ENCODE measurements at places on chromosomes 16 and 17.
A peak's percentile ranks its signal among the peaks of the same experiment; 100 is the strongest.

- DNase-seq, result no peak
Measured at GRCh38 chr16:27838536-27839175, 224.9 kb downstream of the GSG1L start.

GRCh38 chr16:16166085-16166484 lies 57.2 kb downstream of the ABCC6 start:
- no peak for DNase-seq

- DNase-seq, result no peak
Measured at GRCh38 chr17:55731586-55732250, 9.1 kb upstream of the TMEM100 start.

- DNase-seq, result no peak
Measured at GRCh38 chr17:68782789-68783188, 172.4 kb downstream of the ABCA8 start.

DNA sequence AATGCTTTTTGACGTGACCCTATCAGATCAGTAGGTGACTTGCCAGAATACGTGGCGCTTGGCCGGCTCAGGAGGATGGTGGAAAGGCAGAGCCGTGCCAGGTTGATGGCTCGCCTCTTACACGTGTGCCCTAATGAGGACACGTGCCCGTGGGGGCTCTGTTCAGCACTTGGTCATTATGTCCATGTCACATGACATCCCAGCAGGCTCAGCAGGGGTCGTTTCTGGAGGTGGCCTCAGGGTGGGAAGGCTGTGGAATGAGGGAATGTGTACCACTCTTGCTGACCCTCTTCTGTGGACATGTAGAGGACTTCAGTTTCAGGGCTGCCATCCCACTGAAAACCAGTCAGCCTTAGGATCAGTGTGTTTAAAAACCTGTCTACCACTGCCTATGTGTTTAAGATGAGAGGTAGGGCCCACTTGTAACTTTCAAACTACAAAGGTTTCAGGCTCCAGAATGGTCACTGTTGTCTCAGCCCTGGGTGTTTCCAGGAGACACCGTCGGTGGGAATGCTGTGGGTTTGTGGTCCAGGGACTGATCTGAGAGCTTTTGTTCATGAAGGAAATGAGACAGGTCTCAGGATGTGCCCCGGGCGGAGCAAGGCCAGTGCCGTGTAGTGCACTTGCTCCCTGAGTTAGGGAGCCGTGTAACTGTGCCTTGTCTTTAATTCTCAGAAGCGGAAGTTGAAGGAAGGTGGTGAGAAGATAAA lies 12.1 kb downstream of the UBN1 start:
- no peak for DNase-seq

GRCh38 chr17:7404737-7405349 lies 946 bp upstream of the TMEM256 start:
- DNase-seq, result peak; percentile 25

- DNase-seq, result no peak
Measured at GRCh38 chr17:36674278-36674650, 72.9 kb downstream of the MRM1 start.

DNA sequence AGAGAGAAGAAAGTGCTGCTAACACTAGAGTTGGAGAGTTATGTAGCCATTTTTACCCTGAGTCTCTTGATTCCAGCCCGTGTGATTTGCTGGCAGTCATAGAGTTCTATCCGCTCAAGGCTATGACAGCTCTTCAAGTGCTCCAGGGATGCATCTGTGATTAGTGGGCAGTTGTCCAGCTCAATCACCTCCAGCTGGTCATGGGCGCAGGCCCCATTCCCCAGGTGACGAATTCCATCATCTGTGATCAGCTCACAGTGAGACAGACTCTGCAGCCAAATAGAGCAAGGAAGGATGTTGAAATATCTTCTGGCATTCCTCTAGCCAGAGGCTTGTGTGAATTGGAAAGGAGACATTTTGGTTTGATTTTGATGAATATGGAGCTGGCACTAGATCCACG lies 38.4 kb upstream of the STAC2 start:
- DNase-seq, result no peak

DNA sequence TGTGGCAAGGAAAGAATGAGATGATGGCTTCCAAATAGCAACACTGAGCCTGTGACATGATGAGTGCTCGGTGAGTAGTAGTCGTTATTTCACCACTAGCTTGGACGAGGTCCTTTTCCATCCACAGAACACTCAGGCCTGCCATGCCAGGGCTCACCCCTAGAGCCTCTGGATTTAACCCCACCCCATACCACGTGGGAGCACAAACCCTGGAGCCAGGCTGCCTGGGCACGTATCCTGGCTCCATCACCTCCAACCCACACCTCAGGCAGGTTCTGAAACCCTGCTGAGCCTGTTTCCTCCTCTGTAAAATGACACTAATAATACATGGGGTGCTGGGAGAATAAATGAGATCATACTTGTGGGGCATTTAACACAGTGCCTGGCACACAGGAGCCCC lies 192.4 kb downstream of the KATNIP start:
- DNase-seq, result no peak

DNA sequence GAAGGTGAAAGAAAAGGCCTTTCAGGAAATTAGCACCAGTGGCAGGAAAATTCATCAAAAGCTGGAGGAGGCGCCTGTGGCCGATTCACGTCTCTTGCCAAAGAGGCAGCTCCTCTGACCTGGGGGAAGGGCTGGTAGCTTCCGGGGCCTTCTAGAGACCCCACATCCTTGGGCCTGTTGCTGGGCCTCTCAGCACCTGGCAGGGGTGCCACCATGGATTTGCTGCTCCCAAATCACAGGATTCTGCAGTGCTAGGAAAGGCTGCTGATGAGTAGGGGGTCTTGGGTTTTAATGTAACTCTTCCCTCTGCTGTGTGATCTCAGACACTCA lies 11.6 kb upstream of the CBFB start:
- DNase-seq, result no peak

- DNase-seq, result no peak
Measured at GRCh38 chr16:47903470-47903869, 252.3 kb downstream of the ABCC12 start.

DNA sequence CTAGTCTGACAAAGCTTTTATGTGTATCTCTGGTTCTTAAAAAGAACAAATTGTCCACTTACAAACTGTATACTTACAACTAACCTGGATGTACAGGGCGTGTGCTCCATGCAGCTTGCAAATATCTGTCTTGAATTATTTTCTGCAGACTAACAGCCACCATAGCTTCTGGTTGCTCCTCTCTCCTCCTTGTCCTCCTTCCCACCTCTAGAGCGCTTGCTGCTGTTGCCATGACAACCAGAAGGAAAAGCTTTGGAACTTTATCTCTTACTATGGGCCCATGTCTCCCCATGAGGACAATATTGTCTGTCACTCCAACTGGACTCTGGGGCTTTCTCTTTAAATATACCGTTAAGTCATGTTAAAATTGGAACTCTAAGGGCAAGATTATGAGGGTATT lies 71.5 kb upstream of the DHX40 start:
- DNase-seq, result no peak

GRCh38 chr17:50200457-50201275 lies 765 bp downstream of the COL1A1 start:
- DNase-seq, result peak; percentile 80

- DNase-seq, result no peak
Measured at GRCh38 chr16:47949276-47949675, 206.5 kb downstream of the ABCC12 start.

GRCh38 chr16:926715-927114 lies 44.1 kb downstream of the LMF1 start:
- no peak for DNase-seq

GRCh38 chr17:58054641-58055040 lies 28.6 kb upstream of the DYNLL2 start:
- no peak for DNase-seq

- DNase-seq, result peak; percentile 43
Measured at GRCh38 chr16:10521681-10522274, 58.6 kb downstream of the EMP2 start.

GRCh38 chr17:74770498-74771318 lies 5.4 kb downstream of the NAT9 start:
- peak; percentile 34 for DNase-seq

DNA sequence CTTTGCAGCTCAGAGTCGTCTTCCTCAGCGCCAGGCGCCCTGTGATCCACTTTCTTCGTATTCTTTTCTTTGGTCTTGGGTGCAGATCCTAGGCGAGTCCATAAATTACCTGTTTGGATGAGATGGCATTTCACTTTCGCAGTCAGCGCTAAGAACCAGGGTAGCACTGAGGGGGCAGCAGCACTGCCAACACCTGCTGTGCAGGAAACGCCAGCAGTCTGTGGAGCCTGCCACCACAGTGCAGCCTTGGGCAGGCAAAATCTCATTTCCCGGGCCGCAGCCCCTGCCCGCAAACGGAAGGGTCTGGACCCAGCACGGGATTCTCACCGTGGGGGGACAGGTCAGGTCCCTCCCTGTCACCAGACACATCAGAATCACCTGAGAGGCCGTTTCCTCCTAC lies 12.2 kb upstream of the ITGAE start:
- no peak for DNase-seq

- no peak for DNase-seq
Measured at GRCh38 chr16:52384378-52384777, 162.6 kb downstream of the TOX3 start.

DNA sequence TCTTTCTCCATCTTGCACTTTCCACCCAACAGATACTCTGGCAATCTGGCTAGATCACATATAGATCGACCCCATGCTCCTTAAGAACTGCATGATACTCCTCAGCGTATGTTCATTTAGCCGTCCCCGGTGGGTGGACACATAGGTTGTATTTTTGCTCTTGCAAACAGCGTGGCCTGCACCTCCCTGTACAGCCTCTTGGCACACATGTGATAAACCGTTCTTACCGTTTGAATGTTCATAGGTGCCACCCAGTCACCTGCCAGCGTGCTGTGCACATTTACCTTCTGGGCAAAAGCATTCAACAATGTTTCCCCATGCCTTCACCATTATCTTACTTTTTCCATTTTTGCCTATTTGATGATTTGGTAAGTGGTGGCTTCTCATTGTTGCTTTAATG lies 6.2 kb downstream of the TNP2 start:
- DNase-seq, result no peak

DNA sequence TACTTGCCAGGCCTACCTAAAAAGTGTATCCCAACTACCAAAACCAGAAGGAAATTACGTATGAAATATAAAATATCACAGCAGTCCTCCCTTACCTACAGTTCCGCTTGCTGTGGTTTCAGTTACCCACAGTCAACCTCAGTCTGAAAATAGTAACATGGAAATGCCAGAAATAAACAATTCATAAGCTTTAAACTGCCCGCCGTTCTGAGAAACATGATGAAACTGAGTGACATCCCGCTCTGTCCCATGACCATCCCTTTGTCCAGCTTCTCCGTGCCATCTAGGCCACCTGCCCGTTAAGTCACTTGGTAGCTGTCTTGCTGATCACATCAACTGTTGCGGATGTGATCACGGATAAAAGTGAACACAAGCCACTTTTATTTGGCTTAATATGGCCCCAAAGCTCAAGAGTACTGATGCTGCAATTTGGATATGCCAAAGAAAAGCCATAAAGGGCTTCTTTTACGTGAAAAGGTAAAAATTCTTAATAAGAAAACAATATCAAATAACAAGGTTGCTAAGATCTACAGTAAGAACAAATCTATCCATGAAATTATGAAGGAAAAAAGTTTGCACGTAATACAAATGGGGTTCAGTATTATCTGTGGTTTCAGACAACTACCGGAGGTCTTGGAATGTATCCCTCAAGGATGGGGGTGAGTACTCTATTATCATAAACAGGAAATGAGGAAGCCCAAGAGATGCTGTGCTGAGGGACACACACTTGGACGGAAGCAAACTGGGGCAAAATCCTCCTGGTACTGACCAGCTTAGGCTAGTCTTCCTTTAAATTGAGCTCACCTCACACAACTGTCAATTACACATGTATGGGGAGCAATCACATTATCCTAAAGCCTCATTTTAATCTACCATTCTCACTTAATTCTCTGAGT lies 8.2 kb downstream of the USP22 start:
- no peak for DNase-seq

- DNase-seq, result no peak
Measured at GRCh38 chr16:53043428-53043831, 9.3 kb downstream of the CHD9NB start.

- no peak for DNase-seq
Measured at GRCh38 chr16:8483396-8483795, 106.9 kb downstream of the TMEM114 start.

DNA sequence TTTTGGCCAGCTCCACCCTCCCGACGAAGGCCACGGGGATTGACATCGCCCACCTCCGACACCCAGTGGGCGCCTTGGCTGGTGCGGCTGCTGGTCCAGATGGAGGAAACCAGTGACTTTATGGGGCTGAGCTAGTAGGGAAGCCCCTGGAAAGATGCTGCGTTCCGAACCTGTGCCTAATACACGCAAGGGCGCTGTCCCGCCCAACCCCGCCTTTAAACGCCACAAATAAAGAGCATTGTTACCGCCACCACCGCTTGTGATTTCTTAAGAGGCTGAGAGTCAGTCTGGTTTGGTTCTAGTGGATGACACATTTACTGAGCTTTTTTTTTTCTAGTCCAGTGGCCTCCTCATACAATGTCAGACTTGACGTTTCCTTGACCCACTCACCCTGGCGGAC lies 107.9 kb downstream of the AATF start:
- no peak for DNase-seq

DNA sequence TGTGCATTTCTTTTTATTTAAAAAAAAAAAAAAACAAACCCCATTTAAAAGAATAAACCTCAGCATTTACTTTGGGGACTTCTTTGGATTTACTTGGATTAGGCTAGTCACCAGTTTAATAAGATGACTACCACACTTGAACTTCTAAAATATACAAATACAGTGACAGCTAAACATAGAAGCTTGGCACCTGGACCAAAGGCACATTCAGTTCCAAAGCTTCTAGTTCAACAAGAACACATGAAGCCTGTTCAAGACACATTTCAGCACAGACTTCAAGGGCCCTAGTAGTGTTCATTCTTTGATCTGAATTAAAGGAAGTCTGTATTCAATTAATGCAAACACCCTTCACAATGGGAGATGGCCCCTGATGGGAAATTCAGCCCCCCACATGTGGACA lies 11.6 kb upstream of the ROGDI start:
- DNase-seq, result no peak

- DNase-seq, result no peak
Measured at GRCh38 chr17:69695646-69696045, 281.1 kb downstream of the MAP2K6 start.

DNA sequence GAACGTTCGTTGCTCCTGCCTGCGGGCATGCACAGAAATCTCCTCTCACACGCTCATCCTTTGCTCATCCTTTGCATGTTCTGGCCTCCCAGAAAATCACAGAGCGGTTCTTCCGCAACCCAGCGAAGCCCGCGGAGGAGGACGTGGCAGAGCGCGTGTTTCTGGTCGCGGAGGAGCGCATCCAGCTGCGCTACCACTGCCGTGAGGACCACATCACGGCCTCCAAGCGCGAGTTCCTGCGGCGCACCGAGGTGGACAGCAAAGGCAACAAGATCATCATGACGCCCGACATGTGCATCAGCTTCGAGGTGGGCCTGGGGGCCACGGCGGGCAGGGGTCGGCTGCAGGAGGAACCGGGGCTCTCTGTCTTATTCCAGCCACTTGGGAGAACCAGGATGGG lies 9.6 kb upstream of the KATNB1 start:
- no peak for DNase-seq

GRCh38 chr17:35519906-35520442 lies 17.5 kb downstream of the SLFN12L start:
- DNase-seq, result no peak
